Neural progenitor cell (in vitro differentiated cells): ENCODE measurements at places on chromosomes 6 and 20.
A peak's percentile ranks its signal among the peaks of the same experiment; 100 is the strongest.

DNA sequence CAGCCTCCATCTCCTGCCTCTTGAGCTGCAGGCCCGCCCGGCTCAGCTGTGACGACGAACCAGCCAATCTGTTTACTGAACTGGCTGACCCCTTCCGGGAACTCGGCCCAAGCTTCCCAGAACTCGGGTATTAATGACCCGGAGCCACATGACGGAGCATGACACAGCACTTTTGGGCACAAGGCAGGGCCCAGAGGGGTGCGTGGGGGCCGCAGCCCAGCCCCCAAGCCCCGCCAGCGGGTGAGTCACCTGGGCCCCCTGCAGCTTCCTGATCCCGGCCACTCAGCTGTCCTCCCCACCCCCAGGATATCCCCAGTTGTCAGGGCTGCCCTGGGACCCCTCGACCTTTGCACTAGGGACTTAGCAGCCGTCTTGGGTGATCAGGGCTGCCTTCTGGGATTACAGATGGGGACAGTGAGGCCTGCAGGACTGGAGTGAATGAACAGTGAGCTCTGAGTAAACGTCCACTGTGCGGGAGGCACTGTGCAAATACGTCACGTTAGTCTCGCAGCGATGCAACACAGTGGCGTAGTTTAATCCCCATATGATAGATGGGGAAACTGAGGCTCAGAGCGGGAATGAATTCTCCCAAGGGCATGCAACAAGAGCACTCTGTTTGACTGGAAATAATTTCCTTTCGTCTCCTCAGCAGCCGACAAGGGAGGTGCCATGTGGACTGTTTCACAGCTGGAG is 102.1 kb downstream of the CEBPB start:
- no peak for DNase-seq

- peak; percentile 34 for DNase-seq
These were observed 6.0 kb upstream of the BPIFA1 start for GRCh38 chr20:33229843-33230242.

- DNase-seq: no peak
These were observed 50.0 kb upstream of the DTNBP1 start for GRCh38 chr6:15712797-15713196.

- no peak for DNase-seq
These were observed 75.1 kb upstream of the PTPRK start for GRCh38 chr6:128595544-128595943.

- no peak for DNase-seq
These were observed 43.2 kb upstream of the TMX4 start for GRCh38 chr20:8062756-8063155.

GRCh38 chr6:100121854-100122609 is 128.0 kb upstream of the MCHR2 start:
- DNase-seq: no peak

- DNase-seq: no peak
These were observed 4.5 kb downstream of the MRPL14 start for GRCh38 chr6:44122801-44123200.

GRCh38 chr20:7966176-7966575 is 25.9 kb upstream of the HAO1 start:
- no peak for DNase-seq

GRCh38 chr6:118902726-118903125 is 8.8 kb downstream of the ASF1A start:
- no peak for DNase-seq

DNA sequence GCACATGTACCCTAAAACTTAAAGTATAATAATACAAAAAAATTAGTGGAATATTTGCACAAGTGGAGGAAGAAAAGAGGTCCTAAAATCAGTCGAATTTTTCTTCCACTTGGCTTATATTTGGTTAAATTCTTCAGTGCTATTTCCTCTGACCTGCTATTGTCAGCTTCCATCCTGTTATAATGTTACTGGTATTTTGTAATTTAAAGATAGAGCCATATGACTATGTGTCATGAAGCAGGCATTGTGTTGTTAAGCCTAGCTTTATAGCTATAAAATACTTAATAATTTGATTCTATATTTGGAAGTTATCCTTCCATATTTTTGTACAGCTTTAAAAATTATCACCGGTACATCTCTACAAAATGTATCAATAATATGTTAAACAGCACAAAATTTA is 455.9 kb upstream of the MARCKS start:
- no peak for DNase-seq

- DNase-seq: no peak
These were observed 144.8 kb downstream of the BCKDHB start for GRCh38 chr6:80251321-80251720.

DNA sequence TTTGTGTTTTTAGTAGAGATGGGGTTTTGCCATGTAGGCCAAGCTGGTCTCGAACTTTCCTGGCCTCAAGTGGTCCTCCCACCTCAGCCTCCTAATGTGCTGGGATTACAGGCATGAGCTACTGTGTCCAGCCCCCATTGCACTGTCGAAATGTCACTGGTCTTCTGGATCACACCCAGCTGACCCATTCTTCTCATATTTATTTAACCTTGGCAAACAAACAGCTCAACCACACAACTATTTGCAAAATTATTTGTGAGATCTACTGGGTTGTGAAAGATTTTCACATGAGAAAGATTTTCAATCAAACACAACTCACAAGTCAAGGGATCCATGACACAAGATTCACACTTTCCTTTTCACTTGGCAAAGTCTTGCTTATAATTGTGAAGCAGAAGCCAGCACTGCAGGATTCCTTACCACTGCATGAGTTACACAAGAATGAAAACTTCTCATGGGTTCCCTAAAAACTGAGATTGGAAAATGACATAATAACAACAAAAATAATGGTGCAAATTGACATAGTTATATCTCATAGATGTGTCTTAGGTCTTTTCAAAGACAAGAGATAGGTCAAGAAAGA is 2.0 kb upstream of the CST9L start:
- no peak for DNase-seq

GRCh38 chr6:125445054-125445453 is 143.3 kb upstream of the HDDC2 start:
- no peak for DNase-seq

- no peak for DNase-seq
These were observed 1.8 kb upstream of the PEX7 start for GRCh38 chr6:136820561-136820960.

DNA sequence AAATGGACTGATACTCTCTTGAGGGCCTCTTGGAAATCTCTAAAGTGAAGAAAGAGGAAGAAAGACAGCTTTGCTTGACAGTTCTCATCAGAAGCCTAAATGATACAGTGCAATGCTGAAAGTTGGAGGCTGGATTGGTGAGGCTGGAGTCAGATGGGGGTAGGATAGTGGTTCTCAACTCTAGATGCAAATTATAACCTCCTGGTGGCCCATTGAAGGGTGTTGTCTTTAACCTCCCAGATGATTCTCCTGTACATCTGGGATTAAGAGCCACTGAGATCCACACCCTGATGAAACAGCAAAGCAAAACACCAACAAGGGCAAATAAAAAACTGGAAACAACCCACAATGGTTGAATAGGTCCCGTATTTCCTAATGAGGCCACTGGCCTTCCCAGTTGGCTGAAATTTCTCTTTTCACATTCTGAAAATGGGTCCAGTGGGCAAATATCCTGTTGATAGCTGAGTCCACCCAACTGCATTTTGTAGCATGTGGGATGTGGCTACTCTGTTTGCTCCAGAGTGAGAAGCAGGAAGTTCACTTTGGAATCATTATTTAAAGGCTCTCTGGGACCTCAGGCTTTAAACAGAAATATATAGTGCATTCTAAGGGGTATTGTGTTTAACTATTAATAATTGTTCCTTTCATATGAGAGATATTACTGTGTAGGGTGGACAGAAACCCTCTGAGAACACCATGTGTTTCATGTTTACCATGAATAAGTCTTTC is 208.1 kb downstream of the SOX4 start:
- no peak for DNase-seq

- DNase-seq: no peak
These were observed 82.6 kb downstream of the CDC5L start for GRCh38 chr6:44470115-44470464.

DNA sequence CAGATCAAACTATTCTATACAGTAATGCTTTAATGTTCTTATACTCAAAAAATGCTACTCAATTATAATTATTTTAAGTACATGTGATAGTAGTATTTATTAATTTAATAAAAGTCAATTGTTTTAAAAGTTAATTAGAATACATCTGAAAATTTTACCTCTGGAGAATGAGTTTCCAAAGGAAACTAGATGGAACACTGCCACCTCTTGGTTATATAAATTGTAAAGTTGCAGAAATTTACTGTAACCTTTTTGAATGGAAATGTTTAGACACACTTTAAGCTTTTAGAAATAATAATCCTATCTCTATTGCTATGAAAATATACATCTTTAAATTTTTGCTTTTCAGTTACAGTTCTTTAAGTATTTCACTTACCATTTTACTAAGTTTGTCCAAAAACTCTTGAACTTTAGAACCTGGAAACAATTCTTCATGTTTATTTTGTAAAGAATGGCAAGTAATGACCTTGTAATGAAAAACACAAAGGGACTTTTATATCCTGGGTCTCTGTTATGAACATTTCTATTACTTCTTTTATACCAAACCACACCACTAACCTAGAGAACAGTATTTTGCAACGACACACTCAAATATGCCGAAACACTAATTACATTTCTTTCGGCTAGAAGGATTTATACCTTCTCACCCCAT is 10.9 kb upstream of the BMP5 start:
- peak; percentile 25 for DNase-seq

GRCh38 chr20:46361381-46361780 is 45.0 kb downstream of the ELMO2 start:
- DNase-seq: no peak

GRCh38 chr6:45964300-45964699 is 51.4 kb downstream of the CLIC5 start:
- DNase-seq: no peak

DNA sequence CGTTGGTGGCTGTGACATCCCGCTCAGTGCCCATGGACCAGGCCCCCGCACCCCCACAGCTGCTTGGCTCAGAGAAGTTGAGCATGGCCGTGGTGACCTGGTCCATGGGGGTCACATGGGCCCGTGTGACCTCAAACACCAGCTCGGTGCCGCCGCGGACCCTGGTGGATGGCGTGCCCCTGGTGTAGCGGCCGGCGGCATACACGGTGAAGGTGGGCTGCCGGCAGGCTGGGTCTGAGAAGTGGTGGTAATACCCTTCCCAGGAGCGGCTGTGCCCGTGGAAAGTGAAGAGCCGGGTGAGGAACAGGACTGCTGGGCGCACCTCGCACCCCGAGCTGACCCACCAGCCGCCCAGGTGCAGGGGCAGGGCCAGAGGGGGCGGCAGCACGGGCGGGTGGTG is 54.1 kb downstream of the APCDD1L start:
- no peak for DNase-seq

GRCh38 chr6:18207438-18207837 is 52.2 kb downstream of the KDM1B start:
- DNase-seq: no peak

DNA sequence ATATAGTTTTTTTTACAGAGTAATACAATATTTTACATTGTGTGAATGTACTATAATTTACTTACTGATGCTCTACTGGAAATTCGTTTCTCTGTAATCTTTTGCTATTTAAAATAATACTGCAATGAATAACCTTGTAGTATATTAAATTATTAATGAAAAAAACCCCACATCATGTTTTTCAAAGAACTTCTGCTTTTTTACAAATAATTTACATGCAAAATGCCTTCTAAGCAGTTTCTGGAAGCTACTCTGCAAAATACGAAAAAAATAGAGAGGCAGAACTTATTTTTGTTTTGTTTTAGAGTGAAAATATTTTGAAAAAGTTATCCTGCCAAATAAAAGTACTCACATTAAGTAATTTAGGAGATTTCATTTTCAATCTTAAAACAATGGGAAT is 165.8 kb upstream of the SIM1 start:
- no peak for DNase-seq

GRCh38 chr20:289693-290083 is 862 bp downstream of the C20orf96 start:
- no peak for DNase-seq

GRCh38 chr20:9110365-9110764 is 41.5 kb downstream of the PLCB4 start:
- DNase-seq: no peak

DNA sequence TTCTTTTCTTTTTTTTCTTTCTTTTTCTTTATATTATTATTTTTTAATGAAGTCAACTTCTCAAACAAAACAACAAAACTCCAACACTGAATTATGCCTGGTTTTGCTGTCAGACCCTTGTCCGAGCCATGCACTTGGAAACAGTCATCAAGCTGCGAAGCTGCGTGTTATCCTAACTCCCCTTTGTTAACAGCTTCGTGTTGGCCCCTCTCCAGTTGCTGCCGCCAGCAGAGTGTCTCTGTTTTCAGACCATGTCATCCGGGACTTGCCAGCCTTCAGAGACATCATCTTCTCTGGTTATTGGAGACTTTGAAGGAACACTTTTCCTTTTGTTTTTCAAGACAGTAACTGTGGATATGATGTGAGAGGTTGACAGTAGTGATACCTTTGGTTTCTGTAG is 83.1 kb downstream of the TRMT11 start:
- no peak for DNase-seq

DNA sequence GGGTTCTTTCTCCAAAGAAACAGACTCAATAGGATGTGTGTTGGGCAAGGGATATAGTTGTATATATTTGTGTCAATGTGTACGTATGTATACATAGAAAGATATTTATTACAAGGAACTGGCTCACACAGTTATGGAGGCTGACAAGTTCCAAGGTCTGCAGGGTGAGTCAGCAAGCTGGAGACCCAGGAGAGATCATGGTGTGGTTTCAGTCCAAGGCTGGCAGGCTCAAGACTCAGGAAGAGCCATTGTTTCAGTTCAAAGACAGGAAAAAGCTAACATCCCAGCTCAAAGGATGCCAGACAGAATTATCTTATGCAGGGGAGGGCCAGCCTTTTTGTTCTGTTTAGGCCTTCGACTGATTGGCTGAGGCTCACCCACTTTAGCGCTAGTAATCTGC is 89.9 kb upstream of the RALGAPA2 start:
- no peak for DNase-seq

DNA sequence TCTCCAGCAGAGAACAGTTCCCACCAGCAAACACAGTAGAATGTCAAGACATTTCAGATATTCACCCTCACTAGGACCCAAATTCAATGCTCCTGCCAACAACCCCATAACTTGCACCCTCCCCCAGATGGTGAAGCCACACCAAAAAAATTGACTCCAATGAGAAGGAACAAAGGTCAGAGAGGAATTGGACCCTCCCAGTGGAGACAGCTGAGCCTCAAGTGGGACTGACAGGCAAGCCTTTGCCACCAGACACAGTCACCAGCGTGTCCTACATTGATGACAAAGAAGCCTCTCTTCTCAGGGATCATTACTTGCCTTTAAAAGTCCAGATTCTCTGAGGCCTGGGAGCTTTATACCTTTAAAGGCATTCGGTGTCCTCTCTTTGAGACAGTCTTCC is 64.8 kb downstream of the HIVEP2 start:
- no peak for DNase-seq

DNA sequence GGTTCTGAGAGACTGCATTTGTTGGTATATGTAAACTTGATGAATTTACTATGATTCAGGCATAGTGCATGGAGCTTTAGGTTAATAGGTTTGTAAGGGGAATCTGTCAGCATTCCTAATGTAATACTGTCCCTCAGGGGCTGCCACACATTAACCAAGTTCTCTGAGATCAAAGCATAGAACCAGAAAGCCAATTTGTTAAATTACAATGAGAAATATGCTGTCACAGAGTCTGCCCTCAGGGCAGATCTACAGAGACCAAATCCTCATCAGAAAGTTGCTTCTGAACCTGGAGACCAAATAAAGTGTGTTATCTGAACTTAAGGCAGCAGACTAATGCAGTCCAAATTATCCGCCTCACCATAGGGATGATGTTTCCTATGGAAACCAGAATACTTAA is 250.8 kb upstream of the HTR1E start:
- DNase-seq: no peak
